ENCODE measurements at places on chromosomes 7 and 10.
A peak's percentile ranks its signal among the peaks of the same experiment; 100 is the strongest.

DNA sequence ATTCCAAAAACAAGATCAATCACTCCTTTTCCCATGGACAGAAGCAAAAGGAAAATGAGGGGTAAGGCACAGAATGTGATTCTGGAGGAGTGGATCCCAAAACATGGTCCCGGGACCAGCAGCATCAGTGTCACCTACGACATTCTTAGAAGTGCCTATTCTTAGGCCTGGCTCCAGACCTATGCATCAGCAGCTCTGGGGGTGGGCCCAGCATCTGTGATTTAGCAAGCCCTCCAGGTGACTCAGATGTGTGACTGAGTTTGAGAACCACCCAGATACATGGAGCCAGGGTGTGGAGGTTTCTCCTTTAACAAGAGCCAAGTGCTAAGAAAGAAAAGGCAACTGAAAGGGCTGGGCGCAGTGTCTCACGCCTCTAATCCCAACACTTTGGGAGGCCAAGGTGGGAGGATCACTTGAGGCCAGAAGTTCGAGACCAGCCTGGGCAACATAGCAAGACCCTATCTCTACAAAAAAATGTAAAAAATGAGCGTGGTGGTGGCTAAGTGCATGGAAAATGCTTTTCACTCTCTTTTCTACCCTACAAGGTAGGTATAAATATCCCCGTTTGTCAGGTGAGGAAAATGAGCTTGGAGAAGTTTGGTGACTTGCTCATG is 17.1 kb upstream of the ARPC1A start:
- no peak for DNase-seq

- DNase-seq: no peak
Measured at GRCh38 chr10:121631365-121632029, 33.3 kb upstream of the FGFR2 start.

GRCh38 chr7:73683056-73683787 is at the start of the genes BUD23 and DNAJC30:
BUD23 (plus strand) TSS chr7:73683597; CDS start chr7:73683626, 29 bp downstream.
DNAJC30 (minus strand) TSS chr7:73683453; CDS start chr7:73683423, 30 bp downstream.
- peak; percentile 97 for DNase-seq

DNA sequence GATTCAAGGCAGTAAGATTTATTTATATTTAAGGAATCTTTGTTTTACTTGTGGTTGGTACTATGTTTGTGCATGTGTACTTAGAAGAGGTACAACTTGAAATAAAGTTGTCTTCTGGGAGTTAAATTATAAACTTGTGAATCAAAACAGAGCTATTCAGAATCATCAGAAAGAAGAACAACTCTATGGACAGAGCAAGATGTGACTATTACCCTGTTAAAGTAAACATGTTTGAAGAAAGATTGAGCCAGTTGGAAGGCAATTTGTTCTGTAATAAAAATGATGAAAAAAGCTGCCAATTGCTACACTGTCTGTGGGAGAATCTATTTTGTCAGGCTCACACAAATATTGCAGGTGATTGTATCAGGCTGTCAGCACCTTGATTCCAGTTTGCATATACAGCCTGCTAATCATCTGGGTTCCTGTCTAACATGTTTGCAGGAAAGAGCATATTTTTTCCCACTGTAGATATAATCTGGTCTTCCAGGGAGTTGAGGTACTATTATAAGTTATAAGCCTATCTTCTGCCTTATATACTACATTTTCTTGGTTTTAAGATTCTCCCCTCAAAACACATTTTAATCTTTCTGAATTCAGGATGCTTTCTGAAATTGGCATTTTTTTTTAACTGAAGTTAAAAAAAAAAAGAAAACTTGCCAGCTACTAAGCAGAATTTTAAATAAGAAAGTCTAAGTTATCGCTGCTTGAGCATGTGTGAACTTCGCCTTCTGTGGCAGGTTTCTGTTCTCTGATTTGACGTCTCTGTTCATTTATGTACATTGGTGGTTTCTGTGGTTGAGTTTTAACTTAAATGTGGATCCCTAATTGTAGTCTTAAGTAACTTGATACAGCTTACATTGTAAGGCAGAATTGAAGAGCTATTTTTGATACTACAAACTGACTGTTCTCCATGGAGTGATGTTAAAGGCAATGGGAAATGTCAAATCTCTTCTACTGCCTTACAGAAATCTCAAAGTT is 46.0 kb downstream of the ZNRF2 start:
- no peak for DNase-seq

DNA sequence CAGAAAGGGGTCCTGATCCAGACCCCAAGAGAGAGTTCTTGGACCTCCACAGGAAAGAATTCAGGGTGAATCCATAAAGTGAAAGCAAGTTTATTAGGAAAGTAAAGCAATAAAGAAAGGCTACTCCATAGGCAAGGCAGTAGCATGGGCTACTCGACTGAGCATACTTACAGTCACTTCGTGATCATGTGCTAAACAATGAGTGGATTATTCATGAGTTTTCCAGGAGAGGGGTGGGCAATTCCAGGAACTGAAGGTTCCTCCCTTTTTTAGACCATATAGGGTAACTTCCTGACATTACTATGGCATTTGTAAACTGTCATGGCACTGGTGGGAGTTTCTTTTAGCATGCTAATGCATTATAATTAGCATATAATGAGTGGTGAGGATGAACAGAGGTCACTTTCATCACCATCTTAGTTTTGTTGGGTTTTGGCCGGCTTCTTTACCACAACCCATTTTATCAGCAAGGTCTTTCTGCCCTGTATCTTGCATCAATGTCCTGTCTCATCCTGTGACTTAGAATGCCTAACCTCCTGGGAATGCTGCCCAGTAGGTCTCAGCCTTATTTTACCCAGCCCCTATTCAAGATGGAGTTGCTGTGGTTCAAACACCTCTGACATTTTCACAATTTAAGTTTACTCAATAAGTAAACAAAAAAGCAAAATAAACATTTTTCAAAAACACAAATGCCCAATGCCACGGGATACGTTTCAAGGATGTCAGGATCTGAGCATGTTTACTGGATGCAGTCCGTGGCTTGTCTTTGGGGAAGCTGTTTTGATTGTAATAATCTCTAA is 37.0 kb downstream of the ALOX5 start:
- no peak for DNase-seq

Measured in GM12891 (cell line).